Glomerular endothelial cell (primary cell): ENCODE measurements at places on chromosomes 16 and 17.

DNA sequence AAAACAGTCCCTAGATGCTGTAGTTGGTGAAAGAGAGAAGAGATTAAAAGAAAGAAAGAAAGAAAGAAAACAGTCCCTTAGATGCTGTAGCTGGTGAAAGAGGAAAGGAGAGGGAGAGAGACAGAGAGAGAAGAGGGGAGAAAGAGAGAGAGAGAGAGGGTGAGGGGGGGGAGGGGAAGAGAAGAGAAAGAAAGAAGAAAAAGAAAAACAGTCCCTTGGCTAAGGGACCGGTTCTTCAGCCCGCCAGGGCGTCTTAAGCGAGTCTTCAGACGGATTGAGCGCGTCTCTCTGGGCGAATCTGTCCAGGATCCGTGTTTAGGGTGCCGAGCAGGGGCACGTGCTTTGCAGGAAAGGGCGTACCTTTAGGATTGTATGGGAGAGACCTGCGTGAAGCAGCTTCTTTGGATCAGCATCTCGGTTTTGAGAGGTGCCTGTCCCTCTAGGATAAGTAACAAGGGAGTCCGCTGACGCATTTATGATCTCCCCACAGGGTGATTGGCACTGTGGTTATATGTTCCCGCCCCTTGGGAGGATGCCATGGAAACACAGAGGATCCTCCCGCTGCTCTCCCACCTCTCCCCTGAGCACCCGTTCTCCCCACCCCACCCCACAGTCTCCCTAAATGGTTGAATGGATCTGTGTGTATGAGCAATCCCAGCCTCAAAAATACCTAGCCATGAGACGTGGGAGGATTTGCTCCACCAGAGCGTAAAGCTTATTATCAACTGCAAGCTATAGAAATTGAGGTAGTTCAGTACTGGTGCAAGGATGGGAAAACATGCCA lies 16.7 kb downstream of the GNGT2 start:
- DNase-seq: peak; percentile 22

DNA sequence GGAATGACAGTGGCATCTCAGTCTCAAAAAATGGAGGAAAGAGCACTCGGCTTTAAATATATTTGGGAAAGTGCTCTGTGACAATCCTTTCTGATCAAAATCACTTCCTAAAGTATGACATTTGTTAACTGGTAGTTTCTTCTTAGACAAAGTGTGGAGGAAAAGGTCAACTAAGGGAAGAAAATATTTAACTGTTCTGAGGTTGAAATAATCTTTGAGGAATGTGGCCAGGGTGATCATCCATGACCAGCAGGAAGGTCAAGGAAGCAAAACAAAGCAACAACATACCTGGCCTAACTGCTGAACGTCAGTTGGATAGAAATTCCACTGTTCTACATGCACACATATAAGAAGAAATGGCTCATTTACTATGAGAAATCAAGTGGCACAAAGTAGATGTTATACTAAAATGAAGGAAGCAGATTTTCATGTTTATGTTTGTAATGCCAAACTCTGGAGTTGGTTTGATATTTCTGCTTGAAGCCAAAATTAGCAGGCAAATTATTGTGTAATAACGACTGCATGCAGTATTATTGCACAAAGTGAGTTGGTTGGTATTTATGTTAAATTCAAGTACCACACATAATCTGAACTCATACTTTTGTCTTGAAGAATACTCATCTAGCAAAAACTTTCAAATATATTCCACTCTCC lies 87.3 kb upstream of the CORO6 start:
- DNase-seq: no peak

GRCh38 chr17:38908676-38909181 lies 16.7 kb upstream of the LASP1NB start:
- no peak for DNase-seq

- no peak for DNase-seq
Observed at GRCh38 chr16:383326-384051, 1.7 kb upstream of the PGAP6 start.

GRCh38 chr17:1229349-1229899 lies 40.8 kb upstream of the BHLHA9 start:
- no peak for DNase-seq
